ENCODE measurements at places on chromosomes 2 and 18.

DNA sequence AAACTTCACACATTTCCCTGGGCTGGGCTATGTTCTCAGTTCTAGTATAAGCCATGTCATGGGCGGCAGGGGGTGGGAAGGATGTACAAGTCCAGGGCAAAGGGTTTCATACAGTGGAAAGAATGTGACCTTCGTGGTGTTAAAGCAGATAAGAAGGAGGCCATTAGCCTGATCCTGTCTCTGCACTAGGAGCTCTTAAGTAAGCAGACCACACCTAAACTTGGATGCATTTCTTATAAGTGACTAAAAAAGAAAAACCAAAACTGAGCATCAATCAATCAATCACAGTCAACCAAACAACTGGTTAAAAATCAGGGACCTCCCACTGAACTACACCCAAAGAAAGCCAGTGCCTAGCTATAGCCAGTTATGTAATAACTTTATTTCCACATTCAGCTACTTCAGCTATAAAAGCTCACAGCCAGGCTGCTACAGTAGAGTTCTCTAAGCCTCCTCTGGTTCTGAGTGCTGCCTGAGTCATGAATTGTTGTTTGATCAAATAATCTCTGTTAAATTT, 46.8 kb upstream of the RIOK3 start:
- no peak for DNase-seq

GRCh38 chr2:131588152-131588873, 60.6 kb downstream of the CCDC74A start:
- DNase-seq = no peak

DNA sequence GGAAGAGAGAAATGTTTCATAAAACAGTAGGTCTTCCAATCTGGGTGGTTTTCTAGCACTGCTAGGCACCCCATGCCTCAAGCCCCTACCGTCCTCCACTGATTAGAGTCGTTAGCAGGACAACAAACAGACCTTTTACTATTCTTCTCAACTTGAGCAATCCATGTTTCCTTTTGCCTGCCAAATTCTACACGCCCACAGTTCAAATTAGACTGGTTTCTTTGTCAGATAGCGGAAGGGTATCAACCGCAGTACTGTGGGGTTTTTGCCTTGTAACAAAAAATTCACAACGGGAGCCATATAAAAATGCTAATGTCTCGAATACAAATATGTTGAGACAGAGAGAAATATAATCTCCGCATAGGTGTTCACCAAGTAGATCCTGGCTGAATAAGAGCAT, 59.9 kb downstream of the VIT start:
- DNase-seq = no peak

- DNase-seq = no peak
Measured at GRCh38 chr2:65727381-65727780, 295.0 kb upstream of the SPRED2 start.

DNA sequence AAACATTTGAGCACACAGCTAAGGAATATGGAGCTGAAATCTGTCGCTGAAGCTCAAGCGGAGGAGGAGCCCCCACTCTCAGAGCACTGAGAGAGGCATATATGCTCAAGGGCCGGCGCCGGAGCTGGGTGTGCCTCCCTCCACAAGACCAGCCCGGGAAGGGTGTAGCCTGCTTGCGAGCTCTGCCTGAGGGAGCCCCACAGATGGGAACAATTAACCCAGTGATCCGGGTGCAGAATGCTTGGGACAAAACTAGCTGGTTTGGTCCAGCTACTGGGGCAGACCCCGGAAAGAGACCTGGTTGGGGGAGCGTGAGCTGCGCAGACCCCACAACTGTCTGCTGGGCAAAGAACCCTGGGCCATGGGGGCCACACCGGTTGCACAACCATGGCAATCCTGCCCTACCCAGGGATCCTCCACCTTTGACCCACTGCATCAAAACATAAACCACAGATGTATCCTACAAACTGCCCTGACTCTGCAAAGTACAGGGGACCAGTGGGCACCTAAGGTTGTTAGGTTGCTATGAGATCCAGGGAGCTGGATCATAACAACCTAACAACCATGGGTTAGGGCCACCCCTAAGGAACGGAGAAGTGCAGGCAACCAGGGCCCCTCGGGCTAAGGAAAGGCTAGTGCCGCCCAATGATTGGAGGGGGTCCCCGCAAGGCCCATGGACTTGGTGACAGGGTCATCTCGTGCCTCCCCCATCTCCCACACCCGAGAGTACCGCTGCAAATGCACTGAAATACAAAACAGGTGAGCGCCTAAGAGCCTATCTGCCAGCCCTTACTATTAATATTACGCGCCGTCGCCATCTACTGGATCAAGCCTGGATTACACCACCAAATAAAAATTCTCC, 53.4 kb upstream of the SCN1A start:
- DNase-seq = no peak

GRCh38 chr2:161020437-161020836, 139.8 kb upstream of the TANK start:
- no peak for DNase-seq

DNA sequence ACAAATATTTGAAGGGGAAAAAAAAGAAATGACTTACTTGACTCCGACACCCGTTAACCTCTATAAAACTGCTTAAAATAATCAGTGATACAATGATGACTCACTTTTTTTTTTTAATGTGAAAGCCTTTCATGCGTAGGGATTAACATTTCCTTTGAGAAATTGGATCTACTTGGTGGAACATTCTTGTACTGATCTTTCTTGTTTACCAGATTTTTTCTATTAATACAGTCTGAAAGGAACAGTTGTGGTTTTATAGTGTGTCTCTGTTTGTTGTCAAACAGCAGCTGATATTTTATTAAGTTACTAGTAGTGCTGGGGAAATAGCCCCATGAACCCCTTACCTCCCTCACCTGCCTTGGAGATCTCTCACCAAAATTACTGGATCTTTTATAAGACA, 40.2 kb upstream of the NEB start:
- no peak for DNase-seq

DNA sequence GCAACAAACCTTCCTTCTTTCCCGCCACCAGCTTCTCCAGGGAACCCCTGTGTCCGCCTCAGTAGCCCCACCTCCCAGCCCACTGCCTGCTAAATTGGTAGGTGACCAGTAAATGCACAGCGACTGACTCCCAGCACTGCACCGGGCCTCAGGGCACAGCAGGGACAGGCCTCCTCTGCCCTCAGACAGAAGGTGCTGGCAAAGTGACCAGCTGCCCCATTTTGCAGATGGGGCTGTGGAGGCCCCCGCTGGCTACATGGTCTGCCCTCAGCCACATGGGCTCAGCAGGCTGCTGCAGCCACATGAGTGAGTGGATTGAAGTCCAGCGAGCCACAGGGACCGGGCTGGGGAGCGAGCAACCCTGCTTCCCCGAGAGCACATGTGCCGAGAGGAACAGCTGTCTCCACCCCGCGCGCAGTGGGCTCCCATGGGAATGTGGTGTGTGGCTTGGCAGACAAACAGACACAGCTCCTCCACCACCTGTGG, 7.8 kb upstream of the NPPC start:
- DNase-seq = no peak
